ENCODE measurements at places on chromosomes 7 and 10. TPM values are rescaled to one million over a fixed set of nuclear protein-coding genes. Genes with fewer than 3 reads are reported as not detected.

- no peak for DNase-seq
- H3K27ac ChIP-seq: no peak overlapping the region
- H3K36me3 ChIP-seq: no peaks in the 10 kb centered on the region
- H3K4me3 ChIP-seq: no peak overlapping the region
These were observed 133.7 kb upstream of the SH2B2 start for GRCh38 chr7:102152672-102153598.

- no peak overlapping the region for H3K27ac ChIP-seq
- no peak overlapping the region for H3K4me3 ChIP-seq
- DNase-seq: no peak
- no peaks in the 10 kb centered on the region for H3K27me3 ChIP-seq
- H3K4me1 ChIP-seq: no peaks in the 10 kb centered on the region
These were observed 166.8 kb upstream of the MAGI2 start for GRCh38 chr7:79620291-79620690.

DNA sequence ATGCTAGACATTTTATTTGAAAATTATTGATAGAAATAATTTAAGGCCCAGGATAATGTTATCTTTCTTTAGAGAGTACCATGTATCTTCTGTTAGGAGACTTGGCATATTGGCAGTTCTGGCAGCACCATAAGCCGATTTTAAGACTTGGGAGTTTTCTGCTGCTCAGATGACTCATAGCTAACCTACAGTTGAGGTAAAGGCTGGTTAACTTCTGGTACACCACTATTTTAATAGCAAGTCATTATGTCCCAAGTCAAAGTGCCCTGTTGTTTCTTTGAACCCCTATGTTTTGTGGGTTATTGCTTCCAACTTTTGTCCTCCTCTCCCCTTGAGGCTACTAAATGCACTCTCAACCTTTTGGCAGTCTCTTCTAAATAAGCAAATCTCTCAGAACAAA lies 25.2 kb downstream of the ATRNL1 start:
- no peak overlapping the region for H3K27ac ChIP-seq
- H3K27me3 ChIP-seq: peaks cover 3% of the 10 kb centered on the region
- no peaks in the 10 kb centered on the region for H3K4me1 ChIP-seq
- no peaks in the 10 kb centered on the region for H3K36me3 ChIP-seq
- no peak overlapping the region for H3K4me3 ChIP-seq

- DNase-seq: no peak
- H3K4me1 ChIP-seq: peaks cover 2% of the 10 kb centered on the region
- no peak overlapping the region for H3K27ac ChIP-seq
- H3K4me3 ChIP-seq: no peak overlapping the region
- H3K27me3 ChIP-seq: peaks cover 5% of the 10 kb centered on the region
These were observed 34.5 kb downstream of the EBF3 start for GRCh38 chr10:129929343-129930292.

- no peak for DNase-seq
- no peak overlapping the region for H3K27ac ChIP-seq
- no peaks in the 10 kb centered on the region for H3K4me1 ChIP-seq
- H3K4me3 ChIP-seq: no peak overlapping the region
These were observed 820.2 kb upstream of the CELF2 start for GRCh38 chr10:10197423-10197822.

The FAM24A gene
- not detected for total RNA-seq

The TMEM229A gene
- not detected for total RNA-seq
